ENCODE measurements at places on chromosomes 2 and 18.

DNA sequence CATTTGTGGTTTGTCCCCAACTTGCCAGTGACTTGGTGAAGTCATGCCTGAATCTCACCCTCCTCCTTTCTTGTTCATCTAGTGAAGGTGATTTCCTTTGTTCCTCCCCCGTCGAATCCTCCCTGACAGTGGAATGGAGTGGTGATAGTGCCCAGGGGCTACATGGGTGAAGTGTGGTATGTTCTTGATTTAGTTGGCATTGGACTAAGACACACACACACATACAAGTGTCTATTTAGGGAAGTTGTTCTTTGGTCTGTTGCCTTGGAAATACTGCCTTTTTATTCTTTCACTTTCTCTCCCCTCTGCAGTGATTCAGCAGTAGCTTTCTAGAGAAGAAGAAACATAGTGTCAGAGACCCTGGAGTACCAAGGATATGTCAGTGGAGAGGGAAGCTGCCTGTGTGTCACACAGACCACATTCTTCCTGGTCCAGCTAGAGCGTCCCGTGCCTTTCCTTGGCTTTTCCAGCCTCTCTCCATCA, 10.9 kb downstream of the INPP4A start:
- DNase-seq = no peak

GRCh38 chr2:100106460-100106859, 35.9 kb downstream of the AFF3 start:
- DNase-seq = no peak

GRCh38 chr2:13481201-13481600, 764.5 kb downstream of the TRIB2 start:
- DNase-seq = no peak

DNA sequence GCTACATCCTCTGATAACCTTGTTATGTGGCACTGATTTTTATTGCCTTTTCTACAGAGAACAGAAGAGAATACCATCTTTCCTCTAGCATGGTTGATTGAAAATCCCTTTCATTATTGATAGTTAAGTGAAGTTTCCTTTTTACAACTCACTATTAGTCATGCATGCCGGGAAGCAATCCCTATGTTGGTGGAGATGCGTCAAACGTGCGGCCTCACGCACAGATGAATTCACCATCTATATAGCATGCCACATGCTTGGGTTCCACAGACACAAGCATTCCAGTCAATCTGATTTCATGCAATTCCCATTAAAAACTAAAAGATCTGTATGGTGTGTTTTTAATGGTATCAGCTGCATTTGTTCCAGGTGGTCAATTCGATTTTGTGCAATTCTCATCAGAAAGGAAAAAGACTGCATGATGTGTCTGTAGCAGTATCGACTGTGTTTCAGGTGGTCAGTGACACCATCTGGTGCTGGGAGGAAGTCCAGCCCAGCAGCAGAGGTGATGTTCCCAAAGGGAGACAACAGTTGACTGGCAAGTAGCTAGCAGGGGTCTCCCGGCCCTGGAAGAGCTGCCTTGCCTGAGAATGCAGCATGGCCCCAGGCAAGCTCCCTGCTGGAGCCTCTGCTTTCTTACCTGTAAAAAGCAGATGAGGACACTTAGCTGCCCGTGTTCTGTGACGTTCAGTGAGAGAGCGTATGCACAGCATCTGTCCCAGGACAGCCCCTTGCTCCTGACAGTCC, 151.3 kb upstream of the NCK2 start:
- DNase-seq = no peak

GRCh38 chr2:97951155-97951680, 44.5 kb downstream of the TMEM131 start:
- DNase-seq = no peak

GRCh38 chr18:76674596-76674995, 147.8 kb upstream of the ZNF236 start:
- DNase-seq = no peak

DNA sequence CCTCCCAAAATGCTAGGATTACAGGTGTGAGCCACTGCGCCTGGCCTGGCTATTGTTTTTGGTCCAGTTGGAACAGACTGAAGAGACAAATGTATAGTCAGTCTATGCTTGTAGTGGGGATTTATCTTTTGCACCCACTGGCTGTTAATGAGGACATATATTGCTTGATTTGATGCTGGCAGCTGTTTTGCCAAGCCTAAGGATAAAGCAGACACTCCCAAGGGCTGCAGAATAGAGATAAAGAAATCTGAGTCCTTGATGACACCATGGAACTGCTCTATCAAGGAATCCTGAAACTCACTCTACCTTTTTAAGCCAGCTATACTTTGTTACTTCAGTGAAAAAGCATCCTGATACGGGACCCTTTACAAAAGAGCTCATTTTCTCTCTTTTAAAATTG, 43.1 kb upstream of the ENOSF1 start:
- no peak for DNase-seq

DNA sequence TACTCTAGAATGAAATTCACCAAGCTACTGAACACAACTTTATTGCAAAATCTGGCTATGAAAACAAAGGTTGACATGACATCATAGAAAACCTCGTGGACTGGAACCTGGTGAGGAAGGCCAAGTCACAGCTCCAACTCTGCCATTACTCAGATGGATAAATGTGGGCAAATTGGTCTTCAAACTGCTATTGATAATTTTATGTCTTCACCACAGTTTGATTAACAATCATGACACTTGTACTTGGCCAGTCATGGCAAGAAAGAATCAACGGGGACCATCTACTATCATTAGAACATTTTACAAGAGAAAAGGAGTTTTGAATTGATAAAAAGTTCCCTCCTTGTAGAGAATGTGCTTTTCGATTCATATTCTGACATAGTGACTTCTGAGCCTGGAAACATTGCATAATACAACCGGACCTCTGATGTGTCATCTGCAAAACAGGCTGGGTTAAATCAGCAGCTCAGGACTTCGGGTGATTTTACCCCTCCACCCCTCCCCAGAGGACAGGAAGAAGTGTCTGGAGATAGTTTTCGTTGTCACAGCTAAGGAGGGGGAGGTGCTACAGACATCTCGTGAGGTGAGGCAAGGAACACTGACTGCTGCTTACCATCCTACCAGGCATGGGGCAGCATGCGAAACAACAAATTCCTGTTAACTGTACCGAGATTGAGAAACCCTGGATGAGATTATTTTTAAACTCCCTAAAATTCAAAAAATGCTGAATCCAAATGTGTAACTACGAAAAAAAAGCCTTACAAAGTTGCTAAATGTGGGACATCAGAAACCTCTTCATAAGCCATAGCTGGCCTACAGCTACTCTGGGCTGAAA, 8.4 kb downstream of the L3MBTL4 start:
- DNase-seq = no peak

- DNase-seq = no peak
Measured at GRCh38 chr2:64478502-64479230, 24.7 kb downstream of the LGALSL start.

Data from NCI-H1417 treated with DMSO at 0.1 percent for 48 hours (cell line).